ENCODE measurements at places on chromosomes 6 and 20.

- DNase-seq: no peak
These were observed 15.6 kb downstream of the SNX5 start for GRCh38 chr20:17952692-17953684.

DNA sequence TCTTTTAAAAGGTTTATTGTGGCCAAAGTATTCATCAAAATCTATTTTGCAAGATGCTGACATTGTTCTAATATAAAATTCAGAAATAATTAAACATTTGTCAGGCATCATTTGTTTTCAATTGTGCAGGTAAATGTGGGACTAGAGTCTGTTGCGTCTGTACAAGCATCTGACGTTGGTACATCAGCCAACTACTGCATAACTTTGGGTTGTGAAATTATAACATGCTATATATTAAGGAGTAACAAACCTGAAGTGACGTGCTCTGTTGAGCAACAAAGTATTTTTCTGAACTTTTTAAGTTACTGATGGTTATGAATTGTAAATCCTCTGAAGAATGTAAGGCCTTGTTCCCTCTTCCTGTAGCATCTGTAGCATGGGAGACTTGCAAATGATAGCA, 66.0 kb downstream of the RNF182 start:
- no peak for DNase-seq

GRCh38 chr6:106825156-106825555, 149.4 kb downstream of the CD24 start:
- no peak for DNase-seq

DNA sequence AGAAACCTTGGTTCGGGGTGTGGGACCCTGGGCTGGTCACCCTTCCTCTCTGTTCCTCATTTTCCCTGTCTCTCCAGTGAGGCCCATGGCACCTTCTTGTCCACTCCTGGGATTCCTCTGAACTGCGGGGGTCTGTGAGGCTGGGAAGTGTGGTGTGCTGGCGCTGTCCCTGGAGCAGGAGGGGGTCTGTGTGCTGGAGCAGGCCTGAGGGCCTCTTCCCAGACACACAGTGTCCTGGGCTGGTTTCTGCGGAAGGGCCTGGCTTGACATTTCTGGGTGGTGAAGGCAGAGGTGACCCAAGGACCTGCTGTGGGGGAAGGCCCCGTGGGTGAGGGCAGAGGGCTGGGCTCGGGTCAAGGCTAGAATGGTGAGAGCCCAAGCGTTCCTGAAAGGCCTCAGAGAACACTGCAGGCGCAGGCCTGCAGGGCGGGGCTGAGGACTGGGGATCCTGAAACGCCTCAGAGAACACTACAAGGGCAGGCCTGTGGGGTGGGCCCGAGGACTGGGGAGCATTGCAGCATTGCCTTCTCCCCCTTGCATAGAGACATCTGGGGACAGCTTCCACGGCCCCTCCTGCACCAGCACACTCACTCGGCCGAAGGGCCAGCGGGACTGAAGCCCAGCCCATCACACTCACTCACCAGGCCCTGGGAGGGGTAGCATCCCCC, 10.6 kb upstream of the BAK1 start:
- DNase-seq: no peak

DNA sequence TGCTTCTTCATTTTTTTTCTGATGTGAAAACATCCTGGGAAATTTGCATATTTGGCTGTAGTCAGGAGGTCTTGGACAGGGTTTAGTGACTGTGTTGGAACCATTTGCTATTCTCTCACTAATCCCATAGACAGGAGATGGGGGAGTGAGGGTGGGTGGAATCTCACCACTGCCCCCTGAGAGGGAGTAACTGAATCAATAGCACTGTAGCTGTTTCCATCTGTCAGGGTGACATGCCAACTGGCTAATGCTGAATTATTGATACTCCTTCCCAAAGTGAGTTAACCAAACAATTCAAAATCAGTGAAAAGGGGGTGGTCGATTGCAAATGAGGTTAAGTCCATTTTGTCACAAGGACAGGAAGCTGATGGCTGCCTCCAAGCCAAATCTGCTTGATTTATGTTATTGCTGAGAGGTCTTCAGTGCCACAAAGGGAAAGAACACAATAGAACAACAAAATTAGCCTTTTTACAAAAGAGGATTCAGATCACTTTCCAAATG, 55.1 kb upstream of the B3GAT2 start:
- no peak for DNase-seq

DNA sequence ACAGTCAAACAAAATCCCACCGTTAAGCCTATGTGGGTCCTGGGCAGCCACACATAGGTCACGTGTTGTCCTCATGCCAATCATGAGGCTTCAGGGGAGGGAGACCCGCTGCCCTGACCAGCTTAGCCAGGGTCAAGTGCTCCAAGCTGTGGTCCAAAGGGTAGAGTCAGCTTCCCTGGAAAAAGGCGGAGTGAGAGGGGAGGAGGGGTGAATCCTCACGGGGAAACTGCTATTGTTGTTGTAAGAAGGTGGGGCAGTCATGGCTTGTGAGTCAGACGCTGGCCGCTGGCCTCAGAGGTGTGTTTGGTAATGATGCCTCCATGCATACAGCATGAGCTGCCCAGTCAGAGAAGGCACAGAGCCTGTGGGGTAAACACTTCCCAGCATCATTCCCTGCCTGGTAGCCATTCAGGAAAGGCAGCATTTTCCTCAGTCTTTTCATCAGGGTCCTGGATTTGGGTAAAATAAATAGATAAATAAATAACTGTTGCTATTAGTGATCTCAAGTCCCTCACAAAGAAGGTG, 8.7 kb downstream of the CST3 start:
- no peak for DNase-seq

DNA sequence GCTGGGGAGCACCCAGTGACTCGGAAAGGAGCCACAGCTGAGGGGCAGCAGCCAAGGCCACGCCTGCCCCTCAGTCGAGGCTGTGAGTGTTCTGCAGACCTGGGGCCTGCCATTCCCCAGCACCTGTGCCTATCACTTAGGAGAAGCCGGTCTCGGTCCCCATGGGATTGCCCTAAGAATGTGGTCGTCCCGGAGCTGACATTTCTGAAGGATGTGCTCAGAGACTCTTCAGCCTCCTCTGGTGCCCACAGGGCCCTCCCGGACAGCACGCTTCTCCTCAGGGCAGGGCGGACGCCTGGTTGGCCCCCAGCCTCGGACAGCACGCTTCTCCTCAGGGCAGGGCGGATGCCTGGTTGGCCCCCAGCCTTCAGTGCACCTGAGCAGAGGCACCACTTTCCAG, 223.9 kb downstream of the ERMARD start:
- no peak for DNase-seq

DNA sequence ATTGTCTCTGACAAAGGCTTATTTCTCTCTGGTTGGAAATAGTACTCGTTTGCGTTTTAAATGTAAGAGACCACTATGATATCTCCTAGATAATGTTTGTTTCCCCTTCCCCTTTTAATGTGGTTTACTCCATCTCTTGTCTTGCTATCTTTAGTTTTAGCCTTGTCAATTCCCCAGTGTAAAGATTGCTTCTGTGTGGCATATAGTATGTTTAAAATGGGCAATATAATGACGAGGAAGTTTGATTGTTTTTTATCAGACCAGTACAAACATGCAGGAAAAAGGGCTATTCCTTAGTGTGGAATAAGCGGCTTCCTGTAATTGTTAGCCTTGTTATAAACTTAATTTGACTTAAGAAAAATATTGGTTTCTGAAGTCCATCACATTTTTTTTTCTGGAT, 3.1 kb downstream of the QKI start:
- no peak for DNase-seq

DNA sequence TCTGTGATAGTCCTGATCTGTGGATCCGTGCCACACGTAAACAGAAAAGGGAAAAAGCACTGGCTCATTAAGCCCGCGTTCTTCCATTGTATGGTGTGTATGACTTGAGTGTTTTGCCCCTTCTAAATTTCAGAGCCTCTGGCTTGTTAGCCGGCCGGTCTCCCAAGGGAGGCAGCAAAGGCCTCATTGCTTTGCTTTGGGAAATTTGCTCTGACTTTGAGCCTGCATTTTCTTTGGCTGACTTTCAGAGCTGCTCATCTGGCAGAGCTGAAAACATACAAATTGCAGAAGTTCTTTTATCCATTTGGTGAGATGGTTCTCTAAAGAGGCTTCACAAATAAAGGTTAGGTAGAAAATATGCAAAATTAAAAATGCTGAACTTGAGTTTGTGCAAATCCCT, 123.0 kb downstream of the UTRN start:
- no peak for DNase-seq

DNA sequence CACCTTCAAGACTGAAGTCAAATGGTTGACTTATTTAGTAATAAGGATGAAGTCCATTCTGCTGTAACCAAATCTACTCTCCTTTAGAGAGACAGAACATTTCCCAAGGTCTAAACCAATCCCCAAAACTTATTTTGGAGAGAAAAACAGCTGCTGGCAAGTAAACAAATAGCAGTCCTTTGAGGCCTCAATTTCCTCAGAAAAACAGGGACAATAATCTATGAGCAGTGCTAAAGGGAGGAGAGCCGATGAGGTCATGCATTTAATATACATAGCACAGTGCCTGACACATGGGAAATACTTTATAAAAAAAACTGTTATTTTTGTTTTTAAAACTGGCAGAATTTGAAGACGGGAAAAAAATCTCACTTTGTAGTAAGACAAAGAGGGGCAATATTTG, 526.0 kb downstream of the EPM2A start:
- DNase-seq: no peak

GRCh38 chr6:41509580-41509979, 36.6 kb upstream of the FOXP4 start:
- no peak for DNase-seq

- DNase-seq: no peak
These were observed 56.1 kb upstream of the SDHAF4 start for GRCh38 chr6:70510600-70510999.

- no peak for DNase-seq
These were observed 70.5 kb downstream of the NINL start for GRCh38 chr20:25514747-25515340.

GRCh38 chr20:25073544-25073943, 8.4 kb downstream of the VSX1 start:
- DNase-seq: no peak

GRCh38 chr6:169370666-169371343, 117.2 kb upstream of the THBS2 start:
- DNase-seq: no peak

DNA sequence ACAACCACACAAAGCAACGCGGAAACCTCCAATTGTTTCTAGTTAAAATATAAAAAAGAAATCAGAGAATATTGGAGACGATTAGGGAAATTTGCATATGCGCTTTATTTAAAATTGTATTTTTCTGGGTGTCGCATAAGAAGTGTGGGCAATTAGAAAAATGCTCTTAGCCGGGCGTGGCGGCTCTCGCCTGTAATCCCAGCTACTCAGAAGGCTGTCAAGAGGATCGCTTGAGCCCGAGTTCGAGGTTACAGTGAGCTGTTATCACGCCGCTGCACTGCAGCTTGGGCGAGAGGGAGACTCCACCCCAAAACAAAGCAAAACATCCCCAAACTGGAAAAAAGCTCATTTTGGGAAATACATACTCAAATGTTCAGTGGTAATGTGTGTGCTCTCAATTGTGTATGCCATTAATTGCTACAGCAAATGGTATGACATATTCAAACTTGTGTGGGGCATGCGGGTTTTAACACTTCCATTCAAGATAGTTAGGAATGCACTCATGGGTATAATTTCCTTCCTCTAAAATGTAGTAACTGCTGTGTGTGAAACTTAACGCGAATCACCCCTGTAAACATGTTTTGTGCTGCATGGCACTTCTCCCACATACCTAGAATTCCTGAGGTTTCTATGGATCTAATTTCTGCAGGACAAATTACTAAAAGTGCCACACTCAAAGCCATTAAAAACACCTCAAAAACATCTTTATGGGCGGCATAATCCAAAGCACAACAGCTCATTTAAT, 54.7 kb upstream of the HFE start:
- no peak for DNase-seq

GRCh38 chr6:100217225-100218012, 223.4 kb upstream of the MCHR2 start:
- no peak for DNase-seq

DNA sequence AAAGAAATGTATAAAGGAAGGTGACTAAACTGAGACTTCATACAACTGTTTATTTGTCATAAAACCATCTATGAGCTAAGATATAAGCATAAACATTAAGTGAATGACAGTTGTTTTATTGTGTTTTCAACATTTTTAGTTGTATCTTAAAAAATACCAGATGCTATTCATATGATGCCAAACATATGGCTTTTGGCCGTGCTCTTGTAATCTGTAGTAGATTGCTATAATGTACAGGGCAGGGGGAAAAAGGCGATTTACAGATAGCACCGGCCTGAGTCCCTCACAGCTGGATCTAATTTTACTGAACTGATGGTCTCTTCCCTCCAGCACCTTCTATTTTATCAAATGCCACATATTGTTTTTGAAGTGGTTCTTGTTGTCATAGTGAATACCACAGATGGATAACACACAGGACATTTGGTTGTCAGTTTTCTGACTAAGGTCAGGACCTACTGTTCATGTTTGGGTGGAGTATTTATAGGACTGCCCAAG, 48.2 kb downstream of the CENPW start:
- DNase-seq: no peak

GRCh38 chr6:34243901-34244884, 4.6 kb downstream of the SMIM29 start:
- peak; percentile 50 for DNase-seq

GRCh38 chr6:16765235-16765634, 4.0 kb upstream of the ATXN1 start:
- no peak for DNase-seq

- no peak for DNase-seq
These were observed 192.8 kb downstream of the LRFN2 start for GRCh38 chr6:40394381-40394780.

GRCh38 chr6:148525453-148525852, 182.8 kb downstream of the SASH1 start:
- DNase-seq: no peak

- no peak for DNase-seq
These were observed 46.1 kb downstream of the RAB44 start for GRCh38 chr6:36743538-36744303.

- DNase-seq: no peak
These were observed 71.2 kb upstream of the PTPN1 start for GRCh38 chr20:50438986-50439407.

GRCh38 chr6:51314965-51315364, 496.3 kb downstream of the TFAP2B start:
- no peak for DNase-seq

- no peak for DNase-seq
These were observed 30.9 kb downstream of the RAB44 start for GRCh38 chr6:36728289-36729160.

DNA sequence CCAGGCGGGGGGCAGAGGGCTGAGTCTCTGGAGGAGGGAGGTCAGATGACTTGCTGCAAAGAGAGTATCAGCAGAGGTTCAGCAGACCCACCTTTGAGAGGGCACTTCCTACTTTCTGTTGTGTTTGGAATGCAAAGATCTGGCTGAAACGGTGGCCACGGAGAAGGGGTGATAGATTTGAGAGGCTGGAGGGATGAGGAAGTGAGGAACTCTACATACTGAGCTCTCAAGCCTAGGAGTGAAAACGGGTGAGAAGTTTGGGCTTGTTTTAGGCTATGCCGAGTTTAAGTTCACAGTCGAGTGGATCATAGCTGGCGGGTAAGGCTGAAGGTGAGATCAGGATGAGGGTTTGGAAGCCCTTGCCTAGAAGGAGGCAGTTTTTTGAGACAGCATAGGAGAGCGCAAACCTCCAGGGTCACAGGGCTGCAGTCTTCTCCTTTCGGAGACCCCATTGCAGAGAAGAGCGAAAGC, 477 bp upstream of the ITPA start:
- no peak for DNase-seq

All from stimulated activated CD8-positive, alpha-beta memory T cell treated with anti-CD3 and anti-CD28 coated beads, Interleukin-7, amount 100 ng/mL, for 24 hours (primary cell).